ENCODE measurements at places on chromosomes 7 and 10. TPM values are rescaled to one million over a fixed set of nuclear protein-coding genes. Genes with fewer than 3 reads are reported as not detected.

- DNase-seq, result no peak
These were observed 120.9 kb downstream of the SLC16A9 start for GRCh38 chr10:59588791-59589190.

DNA sequence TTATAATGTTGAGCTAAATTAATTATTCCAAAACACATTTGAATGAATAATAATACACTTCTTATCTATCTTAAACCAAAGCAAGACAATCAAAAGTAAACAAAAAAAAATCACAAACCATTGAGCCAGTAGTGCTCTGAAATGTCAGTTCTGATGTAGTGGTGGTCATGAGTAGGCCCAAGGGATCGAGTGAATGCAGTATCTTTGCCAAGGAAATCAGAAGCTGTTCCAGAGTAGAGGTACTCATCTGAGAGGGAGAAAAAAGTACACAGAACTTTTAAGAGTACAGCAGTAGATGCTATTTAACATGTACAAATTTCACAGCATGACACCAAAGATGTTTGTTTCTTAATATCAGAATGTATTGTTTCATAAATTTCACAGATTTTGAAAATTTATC, 121.5 kb downstream of the SEMA3D start:
- no peak for DNase-seq

GRCh38 chr7:127194571-127194970, 58.2 kb downstream of the GRM8 start:
- no peak for DNase-seq

DNA sequence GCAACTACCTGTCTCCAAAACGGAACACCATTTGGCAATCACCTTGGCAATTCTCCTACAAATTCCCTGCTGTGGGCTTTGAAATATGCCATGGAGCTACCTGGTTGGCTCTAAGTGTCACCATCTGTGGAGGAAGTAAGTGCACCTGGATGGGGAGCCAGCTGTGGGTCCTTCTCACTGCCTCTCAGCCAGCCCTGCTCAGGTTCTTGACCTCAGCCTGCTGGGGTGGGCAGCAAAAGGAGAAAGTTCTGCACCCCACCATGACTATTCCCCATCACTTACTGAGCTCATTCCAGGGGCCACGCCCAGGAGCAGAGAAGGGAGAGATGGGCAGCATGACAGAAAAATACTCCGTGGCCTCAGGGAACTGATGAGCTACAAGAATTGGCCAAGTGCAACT, 158.7 kb downstream of the TNS3 start:
- DNase-seq, result no peak

- DNase-seq, result no peak
These were observed 411 bp downstream of the BCCIP start for GRCh38 chr10:125823663-125824251.

- no peak for DNase-seq
These were observed 26.4 kb downstream of the PNPLA8 start for GRCh38 chr7:108499566-108499965.

- DNase-seq, result no peak
These were observed 667.7 kb downstream of the SUGCT start for GRCh38 chr7:40802497-40802896.

GRCh38 chr7:22442882-22443369, 57.1 kb downstream of the STEAP1B start:
- DNase-seq, result no peak

GRCh38 chr7:46960970-46961369, 620.9 kb downstream of the TNS3 start:
- no peak for DNase-seq

DNA sequence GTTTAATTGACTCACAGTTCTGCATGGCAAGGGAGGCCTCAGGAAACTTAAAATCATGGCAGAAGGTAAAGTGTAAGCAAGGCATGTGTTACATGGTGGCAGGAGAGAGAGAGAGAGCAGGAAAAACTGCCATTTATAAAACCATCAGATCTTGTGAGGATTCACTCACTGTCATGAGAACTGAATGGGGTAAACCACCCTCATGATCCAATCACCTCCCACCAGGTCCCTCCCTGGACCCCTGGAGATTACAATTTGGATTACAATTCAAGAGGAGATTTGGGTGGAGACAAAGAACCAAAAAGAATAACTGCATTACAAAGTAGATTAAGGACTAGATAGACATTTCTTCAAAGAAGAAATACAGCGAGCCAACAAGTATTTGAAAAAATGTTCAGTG, 324.1 kb downstream of the THSD7A start:
- no peak for DNase-seq

- no peak for DNase-seq
These were observed 160.5 kb upstream of the GHITM start for GRCh38 chr10:83978681-83979383.

DNA sequence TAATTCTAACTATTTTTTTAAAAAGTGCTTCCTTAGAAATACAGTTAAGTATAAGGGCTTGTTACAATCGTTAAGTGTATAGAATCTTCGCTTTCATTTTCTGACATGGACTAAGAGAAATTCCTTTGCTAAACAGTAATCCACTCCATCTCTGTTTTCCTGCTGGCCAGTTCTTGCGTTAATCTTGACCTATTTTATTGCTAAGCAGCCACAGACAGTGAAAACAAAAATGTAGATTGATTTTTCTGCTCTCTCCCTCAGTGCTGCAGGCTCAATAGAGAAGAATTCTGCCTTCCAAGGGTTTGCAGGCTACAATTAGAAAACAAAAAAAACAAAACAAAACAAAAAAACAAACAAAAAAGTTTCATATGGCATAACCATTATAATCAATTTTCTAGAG, 310.4 kb upstream of the ADARB2 start:
- DNase-seq, result no peak

DNA sequence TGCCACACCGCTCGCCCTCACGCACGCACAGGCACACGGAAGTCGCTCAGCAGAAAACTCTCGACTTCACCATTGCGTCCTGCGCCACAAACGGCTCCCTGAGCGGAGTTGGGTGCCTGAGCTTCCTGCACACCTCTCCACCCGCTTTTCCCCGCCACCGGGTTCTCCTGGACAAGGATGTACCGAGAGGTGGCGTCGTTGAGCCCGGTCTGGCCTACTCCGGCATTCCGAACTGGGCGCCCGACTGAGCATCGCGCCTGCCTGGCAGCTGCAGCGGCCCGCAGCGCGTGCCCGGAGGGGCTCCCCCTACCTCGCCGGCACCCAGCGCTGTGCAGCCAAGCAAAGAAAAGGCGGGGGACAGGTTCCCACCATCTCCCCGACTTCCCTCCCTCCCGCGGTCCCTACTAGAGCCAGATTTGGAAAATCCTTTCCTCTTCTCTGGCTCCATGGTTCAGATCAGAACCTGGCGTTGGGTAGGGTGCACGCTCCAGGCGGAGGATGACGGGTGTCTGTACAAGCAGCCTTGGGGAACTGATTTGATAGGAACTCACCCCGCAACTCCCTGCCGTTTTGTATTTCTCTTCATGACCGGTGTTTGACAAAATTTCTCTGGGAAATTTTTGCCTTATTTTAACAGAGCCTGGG, 1.7 kb downstream of the SORCS3 start:
- peak; percentile 85 for DNase-seq

DNA sequence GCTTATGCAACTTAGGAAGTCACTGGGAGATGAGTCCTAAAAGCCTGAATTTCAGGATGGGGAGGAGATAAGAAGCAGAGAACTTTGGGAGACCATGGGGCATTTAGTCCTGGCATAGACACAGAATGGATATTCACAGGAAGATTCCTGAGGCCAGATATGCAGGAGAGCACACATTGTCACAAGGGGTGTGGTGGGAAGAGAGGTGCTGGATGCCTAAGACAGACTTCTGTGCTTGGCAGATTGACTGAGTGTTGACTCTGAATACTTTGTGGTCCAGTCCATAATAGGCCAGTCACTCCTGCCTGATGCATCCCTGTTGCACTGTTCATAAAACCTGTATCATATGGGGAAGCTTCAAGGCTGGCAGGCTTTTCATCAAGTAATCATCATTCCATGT, 18.5 kb downstream of the SRI start:
- no peak for DNase-seq

GRCh38 chr7:42099066-42099465, 137.9 kb downstream of the GLI3 start:
- DNase-seq, result no peak

- no peak for DNase-seq
These were observed 58.3 kb upstream of the NEUROD6 start for GRCh38 chr7:31398815-31399214.

- DNase-seq, result no peak
These were observed 171.9 kb downstream of the HDAC9 start for GRCh38 chr7:18667466-18667865.

Gene TCF7L2
- total RNA-seq, result 25.1 TPM

Gene PAOX
- total RNA-seq, result 6.9 TPM

Gene ATOH7
- total RNA-seq, result 0.60 TPM

Gene CYP3A4
- total RNA-seq, result 10.0 TPM

Gene NUDT13
- 3.0 TPM for total RNA-seq

Gene TRIM4
- 13.0 TPM for total RNA-seq

Gene CCZ1
- total RNA-seq, result 78.3 TPM

Gene WDFY4
- 0.05 TPM for total RNA-seq

Gene HGF
- 4.9 TPM for total RNA-seq

Gene RPS24
- 1,810 TPM for total RNA-seq

All from type B pancreatic cell (in vitro differentiated cells).